Stimulated activated CD4-positive, alpha-beta T cell treated with anti-CD3 and anti-CD28 coated beads, TNF-alpha, amount 100 ng/mL, for 24 hours (primary cell): ENCODE measurements at places on chromosomes 4 and X.

- no peak for DNase-seq
Measured at GRCh38 chr4:16852228-16852627, 46.2 kb downstream of the LDB2 start.

GRCh38 chrX:56313308-56313707, 81.2 kb downstream of the KLF8 start:
- no peak for DNase-seq

DNA sequence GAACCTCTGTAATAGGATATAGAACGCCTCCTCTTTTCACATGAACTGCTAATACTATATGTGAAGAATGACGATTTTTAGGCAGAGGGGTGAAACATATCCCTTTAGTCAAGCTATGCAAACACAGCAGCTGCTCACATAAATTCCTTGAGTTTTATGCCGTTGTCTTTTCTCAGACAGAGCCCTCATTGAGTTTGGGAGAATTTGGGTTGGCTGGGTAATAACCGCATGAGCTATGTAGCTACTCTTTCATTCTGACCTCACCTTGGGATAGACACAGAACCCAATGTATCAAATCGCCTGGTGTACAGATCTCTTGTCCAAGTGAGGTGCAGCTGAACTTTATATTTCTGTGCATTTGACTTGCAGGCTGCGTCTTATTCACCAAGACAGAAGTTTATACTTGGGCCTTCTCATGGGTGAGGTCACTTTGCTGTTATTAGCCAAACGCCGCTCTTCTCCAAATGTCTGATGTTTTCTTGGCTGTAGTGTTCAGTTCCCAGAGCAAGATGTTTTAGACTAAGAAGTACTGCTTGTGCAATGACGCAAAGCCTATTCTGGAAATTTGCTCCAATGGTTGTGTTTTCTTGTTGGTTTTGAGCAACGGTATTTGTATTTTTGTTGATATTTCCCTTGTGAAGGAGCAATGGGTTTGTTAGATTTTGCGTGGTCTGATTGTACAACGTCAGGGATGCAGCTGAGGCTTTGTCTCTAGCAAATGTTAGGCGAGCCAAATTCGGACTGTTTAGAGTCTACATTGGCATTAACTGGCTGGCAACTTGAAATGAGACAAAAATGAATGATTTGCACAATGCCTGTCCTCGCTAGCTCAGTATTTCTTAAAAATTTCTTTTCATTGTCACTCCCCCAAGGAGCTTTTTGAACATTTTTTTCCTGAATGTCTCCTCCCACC, 11.2 kb upstream of the SPARCL1 start:
- no peak for DNase-seq

DNA sequence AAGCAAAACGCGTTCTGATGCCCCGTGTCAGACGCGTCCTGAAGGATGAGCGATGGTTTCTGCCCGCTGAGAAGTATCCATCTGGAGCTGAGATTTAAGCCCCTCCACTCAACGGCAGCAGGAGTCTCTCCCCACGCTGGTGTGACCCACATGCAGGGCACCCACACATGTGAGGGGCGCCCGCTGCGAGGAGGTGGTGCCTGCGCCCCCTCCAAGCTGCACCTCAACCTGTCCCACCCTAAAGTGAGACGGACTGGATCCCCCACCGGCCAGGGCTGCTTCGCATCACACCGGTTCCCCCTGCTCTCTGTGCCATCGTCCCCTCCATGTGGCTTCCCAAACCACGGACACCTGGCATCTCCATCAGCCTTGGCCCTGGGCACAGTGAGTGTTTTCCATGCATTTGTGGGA, 4.5 kb upstream of the PDE6B start:
- no peak for DNase-seq

- no peak for DNase-seq
Measured at GRCh38 chrX:72683631-72684030, 30.5 kb downstream of the PHKA1 start.

GRCh38 chr4:74578329-74578728, 133.4 kb downstream of the AREG start:
- DNase-seq: no peak

DNA sequence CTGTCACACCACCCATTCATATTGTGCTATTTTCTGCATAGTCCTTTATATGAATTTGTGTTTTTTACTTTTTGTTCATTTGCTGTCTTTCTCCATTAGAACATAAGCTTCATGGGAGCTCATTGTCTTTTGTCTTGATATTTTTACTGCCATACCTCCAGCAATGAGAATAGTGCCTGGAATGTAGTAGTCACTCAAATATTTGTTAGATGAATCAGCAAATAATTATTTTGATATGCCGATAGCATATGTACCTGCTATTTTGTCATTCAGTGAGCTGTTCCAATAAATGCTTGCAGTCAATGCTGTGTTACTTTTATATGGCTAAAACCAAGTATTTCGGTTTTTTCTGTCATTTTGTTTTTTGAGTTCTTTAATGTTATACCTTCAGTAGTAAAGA, 43.5 kb upstream of the SLC25A31 start:
- no peak for DNase-seq

GRCh38 chrX:38206542-38206941, 14.1 kb downstream of the SRPX start:
- no peak for DNase-seq

- no peak for DNase-seq
Measured at GRCh38 chrX:47186096-47186740, 7.4 kb upstream of the UBA1 start.

DNA sequence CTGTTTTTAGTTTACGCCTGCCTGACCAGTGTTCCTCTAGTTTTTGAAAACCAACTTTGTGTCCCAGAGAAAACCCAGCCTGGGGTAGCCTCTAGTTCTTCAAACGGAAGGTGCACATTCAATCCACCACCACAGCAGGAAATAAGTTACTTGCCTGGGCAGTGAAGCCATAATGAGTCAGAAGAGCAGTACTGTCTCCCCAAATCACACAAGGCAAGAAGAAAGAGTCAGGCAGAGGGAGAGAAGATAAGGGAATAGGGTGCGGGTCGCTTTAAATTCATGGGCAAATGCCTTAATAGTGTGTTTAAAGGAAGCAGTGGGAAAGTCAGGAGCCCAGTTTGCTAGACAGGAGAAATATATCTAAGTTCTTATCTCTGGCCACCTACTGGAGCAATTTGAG, 333.8 kb upstream of the GRIA3 start:
- DNase-seq: no peak

- no peak for DNase-seq
Measured at GRCh38 chr4:79632114-79632513, 224.1 kb upstream of the GK2 start.

DNA sequence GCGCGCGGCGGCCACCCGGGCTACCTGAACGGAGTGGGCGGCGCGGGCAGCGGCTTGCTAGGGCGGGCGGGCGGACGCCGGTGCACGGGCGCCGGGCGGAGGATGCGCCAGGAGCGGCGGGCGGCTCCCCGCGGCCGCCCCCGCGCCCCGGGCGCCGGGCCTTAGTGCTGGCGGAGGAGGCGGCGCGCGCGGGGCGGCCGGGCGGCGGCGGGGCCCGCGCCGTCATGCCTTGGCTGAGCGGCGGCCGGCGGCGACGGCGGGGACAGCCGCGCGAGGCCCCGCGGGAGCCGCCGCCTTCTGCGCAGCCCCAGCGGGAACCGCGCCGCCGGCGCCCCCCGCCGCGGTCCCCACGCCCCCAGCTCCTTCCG, 48.2 kb downstream of the CLDN34 start:
- DNase-seq: no peak

- no peak for DNase-seq
Measured at GRCh38 chr4:183636923-183637322, 22.1 kb downstream of the RWDD4 start.

- no peak for DNase-seq
Measured at GRCh38 chrX:134074151-134074550, 88.8 kb upstream of the GPC3 start.

DNA sequence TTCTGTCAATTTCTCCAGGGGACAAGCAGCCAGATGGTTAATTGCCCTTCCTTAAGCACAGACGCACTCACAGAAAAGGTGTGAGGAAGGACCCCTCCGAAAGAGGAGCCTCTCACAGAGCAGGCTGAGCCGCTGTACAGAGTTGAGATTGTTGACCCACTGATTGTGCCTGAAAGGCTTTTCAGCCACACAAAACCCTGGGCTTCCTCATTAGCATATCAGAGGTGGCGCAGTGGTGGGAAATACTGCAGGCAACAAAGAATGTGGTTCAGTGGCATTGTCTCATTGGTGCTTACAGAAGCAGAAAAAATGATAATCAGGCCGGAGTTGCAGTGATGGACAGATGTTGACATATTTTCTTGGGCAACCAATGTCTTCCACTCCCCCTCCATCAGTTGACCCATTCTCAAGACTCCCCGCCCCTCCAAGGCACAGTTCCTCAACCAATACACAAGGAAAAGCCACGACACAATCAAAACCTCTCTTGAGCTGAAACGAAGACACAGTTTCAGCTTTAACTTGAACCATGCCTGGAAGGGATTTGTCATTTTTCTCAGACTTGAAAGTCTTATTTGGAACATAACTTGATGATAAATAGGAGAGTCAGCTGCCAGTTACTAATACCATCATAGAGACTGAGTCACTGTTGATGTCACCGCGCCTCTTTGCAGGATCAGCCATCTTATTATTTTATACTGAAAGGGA, 53.1 kb downstream of the ATXN3L start:
- DNase-seq: peak; percentile 11

DNA sequence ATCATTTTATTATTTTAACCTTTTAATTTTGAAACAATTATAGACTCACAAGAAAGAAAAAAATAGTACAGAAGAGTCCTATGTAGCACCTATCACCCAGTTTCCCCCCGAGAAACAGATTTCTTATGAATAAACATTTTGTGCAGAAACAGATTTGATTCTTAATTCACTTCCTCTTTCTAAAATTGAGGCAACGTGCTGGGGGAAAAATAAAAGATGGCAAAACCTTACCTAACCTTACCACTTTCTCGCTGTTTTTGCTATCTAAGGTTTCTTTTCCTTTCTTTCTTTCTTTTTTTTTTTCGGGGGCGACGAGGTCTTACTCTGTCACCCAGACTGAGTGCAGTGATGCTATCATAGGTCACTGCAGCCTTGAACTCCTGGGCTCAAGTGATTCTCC, 4.3 kb upstream of the CLNK start:
- no peak for DNase-seq

DNA sequence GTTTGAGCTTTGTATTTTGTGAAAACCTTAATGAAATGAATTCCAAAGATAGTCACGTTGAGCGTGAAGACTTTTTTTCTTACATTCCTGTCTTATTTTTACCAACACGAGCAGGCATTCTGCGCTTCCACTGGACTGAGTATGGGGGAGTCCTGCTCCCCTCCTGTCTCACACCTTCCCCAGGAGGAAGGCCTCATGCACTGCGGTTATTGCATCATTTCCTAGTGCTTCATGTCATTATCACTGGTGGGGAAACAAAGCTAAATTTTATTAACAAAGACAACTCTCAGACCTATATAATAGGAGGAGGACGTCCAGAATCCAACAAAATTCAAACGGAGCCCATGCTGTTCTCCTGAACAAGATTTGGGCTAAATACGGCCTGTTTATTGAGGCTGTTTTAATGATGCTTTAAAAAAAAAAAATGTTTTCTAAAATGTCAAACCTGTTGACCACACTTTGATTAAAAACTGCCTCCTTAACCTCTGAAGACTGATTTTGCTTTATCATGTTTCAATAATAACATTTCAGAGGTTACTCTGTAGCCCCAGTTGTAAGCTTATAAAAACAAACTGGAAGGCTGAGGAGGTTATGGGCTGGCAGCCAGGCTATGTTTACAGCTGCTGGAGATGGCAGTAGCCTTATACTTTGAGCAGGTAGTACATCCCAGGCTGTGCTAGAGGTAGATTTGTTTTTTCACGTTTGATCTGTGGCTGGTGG, 118.0 kb downstream of the SOWAHB start:
- DNase-seq: no peak

DNA sequence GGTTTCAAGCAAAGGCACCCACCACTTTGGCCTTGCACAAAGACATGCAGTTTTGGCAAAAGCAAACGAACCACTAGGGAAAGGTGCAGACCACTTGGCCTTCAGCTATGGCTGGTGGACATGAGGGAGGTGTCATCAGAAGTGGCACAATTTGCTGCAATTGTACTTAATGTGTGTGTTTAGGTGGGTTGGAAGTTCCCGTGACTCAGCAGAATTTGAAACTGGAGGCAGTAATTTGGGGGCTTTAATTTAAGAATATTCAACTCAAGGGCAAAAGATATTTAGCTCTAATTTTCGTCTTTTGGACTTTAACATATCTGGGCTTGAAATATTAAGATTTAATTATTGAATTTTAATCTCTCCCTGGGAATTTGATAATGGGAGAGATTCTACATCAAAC, 115.6 kb upstream of the NOCT start:
- DNase-seq: no peak

- no peak for DNase-seq
Measured at GRCh38 chr4:55762819-55763218, 56.8 kb upstream of the EXOC1L start.

DNA sequence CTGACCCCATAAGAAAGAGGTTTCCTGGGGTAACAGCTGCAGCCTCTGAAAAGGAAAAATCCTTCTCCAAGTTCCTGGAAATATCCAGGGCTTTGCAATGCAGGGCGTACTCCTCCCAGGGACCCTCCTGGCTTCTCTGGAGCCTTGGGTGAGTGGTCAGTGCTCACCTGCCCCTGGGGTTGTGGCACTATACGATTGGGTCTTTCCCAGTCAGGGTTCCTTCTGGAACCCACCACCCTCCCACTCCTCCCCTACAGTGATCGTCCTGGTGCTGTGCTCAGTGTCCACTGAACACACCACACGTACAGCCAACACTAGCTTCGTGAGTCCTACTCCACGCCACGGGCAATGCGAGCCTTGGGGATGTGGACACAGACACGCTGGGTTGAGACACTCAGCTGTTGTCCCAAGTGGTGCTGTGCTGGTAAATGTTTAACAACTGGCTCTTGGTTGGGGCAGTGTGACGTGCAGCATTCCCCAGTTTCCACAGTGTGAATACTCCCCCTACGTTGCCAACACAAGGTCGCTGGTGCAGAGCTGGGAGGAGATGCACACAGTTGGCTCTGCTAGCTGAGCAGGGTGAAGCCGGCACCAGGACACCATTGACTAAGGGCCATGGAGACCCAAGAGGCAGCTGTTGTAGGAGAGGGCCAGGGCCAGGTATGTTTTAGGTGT, 65.4 kb downstream of the HTRA3 start:
- no peak for DNase-seq

- DNase-seq: no peak
Measured at GRCh38 chr4:3522651-3523050, 9.6 kb downstream of the LRPAP1 start.

DNA sequence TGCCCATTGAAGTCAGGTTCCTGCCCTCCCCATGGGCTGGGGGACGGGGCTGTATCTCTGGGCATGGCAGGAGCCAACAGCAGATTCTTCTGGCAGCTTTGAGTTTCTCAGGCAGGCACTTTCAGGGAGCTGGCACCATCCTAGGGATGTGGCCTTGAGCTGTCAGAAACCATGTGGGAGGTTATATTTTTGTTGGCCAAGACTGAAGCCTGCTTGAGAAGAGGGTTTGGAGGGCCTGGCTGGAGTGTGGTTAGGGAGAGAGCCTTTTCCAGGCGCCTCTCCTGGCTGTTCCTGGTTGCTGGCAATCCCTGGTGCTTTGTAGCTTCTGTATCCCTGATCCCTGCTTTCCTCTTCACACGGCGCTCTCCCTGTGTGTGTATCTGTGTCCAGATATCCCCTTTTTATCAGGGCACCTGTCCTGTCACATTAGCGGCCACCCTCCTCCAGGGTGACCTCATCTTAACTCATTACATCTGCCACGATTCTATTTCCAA, 30.6 kb upstream of the SORCS2 start:
- no peak for DNase-seq
